NCI-H2171 (cell line): ENCODE measurements at places on chromosomes 1 and 21.

DNA sequence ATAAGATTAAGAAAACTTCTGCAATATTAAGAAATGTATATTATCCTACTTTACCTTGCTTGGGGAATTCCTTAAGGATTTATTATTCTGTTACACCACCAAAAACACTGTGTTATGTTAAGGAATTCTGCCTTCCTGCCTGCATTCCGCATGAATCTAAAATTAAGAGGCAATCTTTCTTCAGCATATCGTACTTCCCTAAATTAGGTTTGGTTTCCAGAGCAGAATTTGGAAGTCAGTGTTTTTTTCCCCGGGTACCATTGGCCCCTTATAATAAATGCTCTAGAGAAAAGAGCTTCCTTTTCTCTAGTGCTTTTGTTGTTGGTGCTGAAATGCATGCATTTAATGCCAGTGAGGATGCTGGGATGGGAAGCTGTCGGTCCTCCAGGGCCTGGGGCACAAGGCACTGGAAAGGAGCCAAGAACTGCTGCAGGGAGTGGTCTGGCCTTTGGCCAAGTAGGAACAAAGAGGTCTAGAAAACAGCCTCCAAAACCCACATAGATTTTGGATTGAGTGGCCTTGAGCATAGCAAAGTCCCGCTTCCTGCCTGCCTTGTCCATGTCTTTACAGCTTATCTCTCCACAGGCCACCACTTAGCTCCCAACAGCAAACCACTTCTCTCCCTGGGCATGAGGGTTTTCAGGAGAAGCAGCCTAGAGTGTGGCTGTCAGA lies 69.9 kb downstream of the RRAGC start:
- DNase-seq: peak; percentile 51

GRCh38 chr21:39972976-39973770 lies 105.9 kb downstream of the PCP4 start:
- no peak for DNase-seq

GRCh38 chr21:32698971-32699693 lies 28.7 kb downstream of the SYNJ1 start:
- no peak for DNase-seq

GRCh38 chr1:200909071-200909470 lies 14.4 kb downstream of the INAVA start:
- no peak for DNase-seq

GRCh38 chr1:199273837-199274379 lies 635.1 kb downstream of the PTPRC start:
- no peak for DNase-seq

DNA sequence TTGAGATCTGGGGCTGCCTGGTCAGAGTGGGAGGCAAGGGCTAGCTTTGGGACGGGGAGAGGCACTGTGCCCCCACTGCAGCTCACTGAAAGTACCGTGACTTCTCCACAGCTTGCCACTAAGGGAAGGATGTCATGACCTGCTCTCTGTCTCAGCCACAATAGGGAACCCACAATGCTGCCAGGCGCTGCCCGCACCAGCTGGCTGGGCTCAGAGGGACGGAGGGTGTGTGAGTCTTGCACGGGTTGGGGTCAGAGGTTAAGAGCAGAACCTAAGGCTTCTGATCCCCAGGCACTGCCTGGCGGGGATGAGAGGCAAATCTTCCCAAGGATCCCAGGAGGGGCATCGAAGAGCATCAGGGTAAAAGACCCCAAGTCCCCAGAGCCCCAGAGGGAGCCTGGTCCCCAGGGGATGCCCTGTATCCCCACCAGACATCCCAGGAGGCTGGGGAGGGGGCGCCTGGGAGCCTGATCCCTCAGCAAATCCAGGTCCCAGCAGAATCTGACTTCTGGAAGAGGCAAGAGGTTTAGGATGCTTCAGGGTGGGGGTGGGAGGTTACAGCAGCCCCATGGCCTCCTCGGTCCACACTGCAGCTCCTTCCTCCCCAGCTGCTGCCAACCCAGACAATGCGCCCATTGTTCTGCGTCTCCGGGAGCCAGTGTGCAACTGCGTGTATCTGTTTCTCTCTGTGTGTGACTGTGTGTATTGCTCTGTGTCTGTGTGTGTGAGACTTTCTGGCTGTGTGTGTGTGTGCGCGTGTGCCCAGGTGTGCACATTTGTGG lies 2.0 kb upstream of the MARCKSL1 start:
- no peak for DNase-seq

DNA sequence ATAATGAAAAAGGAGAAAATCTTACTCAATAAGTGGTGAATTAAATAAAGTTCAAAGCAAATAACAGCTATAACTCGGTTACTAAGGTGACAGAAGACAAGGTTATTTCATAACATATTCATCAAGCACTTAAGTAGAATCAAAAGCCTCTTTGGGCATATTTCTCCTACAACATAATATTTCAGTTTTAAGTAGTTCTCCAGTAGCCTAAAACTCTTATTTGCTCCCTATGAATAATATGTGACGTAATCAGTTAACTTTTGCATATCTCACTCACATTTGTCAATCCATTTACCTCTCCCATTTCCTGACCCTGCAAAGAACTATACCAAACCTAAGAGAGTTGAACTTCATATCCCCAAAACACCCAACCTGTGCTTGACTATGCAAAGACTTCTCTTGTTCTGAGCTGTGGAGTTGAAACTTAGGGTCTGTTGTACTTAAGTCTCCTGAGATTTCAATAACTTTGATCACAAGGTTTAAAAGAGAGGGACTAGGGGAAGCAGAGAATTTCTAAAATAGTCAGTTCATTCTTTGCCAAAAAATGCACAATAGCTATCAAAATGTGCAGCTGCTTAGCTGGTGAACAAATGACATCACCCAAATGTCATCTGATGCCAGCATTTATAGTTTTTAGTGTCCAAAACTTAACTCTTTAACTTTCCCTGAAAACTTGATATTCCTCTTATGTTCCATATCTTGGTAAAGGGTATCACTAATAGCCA lies 37.2 kb downstream of the TTLL7 start:
- no peak for DNase-seq

DNA sequence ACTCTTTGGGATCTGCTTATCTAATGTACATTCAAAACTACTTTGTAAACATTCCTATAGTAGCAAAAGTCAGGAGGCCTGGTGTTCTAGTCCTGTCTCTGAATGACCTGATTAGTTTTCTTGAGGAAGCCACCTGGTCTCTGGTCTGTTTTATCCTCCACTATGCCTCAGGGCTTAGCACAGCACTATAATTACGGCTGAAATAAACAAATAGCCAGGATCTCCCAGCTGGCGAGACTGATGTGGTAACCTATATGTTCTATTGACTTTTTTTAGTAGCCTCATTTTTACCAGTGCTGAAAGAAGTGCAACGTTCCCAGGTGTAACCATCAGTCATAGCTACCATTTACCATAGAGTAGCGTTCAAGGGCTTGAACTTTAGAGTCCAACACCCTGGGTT lies 24.2 kb upstream of the RPL11 start:
- no peak for DNase-seq

- no peak for DNase-seq
Measured at GRCh38 chr1:12488666-12489354, 129.2 kb downstream of the DHRS3 start.

DNA sequence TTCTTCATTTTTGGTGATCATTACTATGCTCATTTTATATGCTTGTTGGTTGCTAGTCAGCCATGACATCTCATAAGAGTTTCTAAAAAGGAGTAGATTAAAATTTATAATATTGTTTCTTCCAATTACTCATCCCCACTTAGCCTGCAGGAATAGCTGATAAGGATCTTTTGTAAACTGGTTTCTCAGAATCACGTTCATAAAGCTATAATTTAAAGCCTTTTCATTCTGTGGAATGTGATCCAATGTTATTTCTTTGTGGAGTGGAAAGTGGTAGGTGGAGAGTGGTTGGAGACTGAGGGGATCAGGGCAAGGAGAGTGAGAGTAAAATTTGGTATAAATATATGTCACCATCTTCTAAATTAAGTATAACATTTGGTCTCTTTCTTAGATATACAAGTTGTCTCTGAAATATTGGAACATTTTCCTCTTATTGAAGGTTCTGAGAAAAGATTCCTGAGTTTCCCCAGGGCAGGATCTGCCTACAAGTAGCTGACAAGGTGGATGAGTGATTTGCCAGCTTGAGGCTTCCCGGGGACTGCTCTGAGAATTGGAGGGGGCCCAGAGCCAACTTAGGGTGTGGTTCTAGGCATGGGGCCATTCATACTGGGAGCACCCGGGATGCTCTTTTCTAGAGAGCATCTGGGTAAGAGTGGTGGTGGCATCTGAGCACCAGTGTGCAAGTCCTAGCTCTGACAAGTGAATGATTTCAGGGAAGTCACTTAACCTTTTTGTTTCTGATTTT lies 116.4 kb downstream of the TBX19 start:
- no peak for DNase-seq

DNA sequence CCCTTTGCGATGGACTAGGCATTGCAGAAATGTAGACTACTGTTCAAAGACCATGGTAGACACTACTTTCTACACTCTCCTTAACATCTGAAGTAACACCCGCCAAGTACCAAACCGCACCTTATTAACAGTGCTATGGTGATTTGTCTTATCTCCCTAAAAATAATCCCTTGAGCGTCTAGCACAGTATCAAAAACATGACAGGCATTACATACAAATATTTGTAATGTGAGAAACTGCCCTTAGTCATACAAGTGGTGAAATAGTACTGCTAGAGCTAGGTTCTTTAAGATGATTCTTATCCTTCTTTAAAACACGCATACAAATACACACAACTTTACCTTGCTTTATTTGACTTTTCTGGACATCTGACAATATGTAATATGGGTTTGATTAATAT lies 27.2 kb downstream of the PUM1 start:
- no peak for DNase-seq

DNA sequence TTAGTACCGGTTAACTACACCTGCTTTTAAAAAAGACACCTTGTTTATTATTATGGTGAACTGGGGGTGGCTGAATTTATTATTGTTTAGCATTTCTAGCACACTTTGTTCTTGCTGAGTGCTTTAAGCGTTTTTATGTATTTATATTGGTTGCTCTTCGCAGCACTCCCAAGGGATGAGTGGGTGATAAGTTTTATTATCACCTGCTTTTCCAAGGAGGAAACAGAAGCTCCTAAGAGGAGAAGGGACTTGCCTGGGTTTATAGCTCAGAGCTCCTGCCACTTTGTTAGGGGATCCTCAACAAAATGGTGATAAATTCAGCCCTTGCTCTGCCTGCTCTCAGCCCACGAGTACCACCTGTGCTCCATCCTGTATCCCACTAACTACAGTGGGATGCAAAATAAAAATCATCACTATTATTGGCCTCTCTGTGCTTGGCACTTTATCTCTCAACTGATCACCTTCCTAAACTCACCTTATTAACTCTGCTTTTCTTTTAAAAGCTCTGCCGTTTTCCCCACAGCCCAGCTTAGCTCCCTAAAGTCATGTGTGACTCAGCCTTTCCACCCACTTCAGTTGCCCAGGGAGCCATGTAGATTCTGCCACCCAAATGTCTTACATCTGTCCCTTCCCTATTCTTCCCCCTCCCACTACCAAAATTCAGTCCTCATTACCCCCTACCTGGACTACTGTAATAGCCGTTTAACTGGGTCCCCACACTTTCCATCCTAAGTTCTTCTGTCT lies 44.5 kb downstream of the BCL9 start:
- DNase-seq: no peak

DNA sequence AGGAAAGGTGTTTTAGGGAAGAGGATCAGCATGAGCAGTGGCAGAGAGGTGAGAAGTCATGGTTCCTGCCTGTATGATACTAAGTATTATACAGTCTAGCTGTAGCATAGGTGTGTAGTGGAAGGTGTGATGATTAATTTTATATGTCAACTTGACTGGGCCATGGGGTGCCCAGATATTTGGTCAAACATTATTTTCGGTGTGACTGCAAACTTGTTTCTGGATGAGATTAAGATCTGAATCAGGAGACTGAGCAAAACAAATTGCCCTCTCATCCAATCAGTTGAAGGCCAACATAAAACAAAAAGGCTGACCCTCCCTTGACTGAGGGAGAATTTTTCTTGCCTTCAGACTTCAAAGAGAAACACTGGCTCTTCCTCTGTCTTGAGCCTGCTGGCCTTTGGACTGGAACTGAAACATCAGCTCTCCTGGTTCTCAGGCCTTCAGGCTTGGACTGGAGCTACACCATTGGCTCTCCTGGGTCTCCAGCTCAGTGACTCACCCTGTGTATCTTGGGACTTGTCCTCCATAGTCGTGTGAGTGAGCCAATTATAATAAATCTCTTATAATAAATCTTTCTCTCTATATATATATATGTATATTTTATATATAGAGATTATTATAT lies 6.8 kb upstream of the CDC42 start:
- DNase-seq: no peak

- no peak for DNase-seq
Measured at GRCh38 chr1:19687414-19687813, 22.7 kb downstream of the HTR6 start.

DNA sequence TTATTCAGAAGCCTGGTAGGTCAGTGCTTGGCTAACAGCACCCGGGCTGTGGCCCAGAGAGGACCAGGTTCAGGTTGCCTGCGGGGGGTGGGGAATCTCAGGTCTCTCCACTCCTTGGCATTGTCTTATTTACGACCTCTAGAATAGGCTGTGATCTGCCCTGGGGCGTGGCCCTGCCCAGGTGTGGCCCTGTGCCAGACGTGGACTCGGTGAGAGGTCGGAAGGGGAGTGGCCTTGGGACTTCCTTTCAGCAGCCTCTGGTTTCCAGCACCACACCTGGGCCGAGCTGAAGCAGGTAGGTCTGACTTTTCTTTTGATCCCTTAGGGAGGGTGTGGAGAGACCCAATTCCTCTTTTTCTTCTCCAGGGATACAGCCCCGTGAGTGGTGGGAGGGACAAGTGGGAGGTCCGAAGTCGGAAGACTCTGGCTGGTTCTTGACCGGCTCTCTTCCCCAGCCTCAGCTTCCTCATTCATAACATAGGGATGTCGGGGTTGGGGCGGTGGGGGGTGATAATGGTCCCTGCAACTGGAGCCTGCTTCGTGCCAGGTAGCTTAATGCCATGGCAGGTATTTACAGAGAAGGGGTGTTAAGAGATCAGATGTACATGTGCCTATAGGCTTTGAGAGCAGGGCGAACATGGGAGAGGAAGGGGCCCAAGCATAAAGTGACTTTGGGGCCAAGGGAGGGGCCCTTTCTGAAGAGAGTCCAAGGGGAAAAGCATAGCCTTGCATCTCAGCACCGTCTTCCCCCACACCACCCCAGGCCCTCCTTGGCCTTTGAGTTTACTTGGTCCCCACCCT lies 16.5 kb downstream of the ACOT11 start:
- no peak for DNase-seq

GRCh38 chr21:15063081-15063813 lies 1.6 kb downstream of the NRIP1 start:
- DNase-seq: no peak

- DNase-seq: no peak
Measured at GRCh38 chr21:25916226-25916625, 181.5 kb downstream of the GABPA start.

- DNase-seq: no peak
Measured at GRCh38 chr1:241707442-241707841, 55.4 kb downstream of the WDR64 start.

- no peak for DNase-seq
Measured at GRCh38 chr1:116949213-116949985, 39.7 kb downstream of the PTGFRN start.
